ENCODE measurements at places on chromosomes 3 and 15.

DNA sequence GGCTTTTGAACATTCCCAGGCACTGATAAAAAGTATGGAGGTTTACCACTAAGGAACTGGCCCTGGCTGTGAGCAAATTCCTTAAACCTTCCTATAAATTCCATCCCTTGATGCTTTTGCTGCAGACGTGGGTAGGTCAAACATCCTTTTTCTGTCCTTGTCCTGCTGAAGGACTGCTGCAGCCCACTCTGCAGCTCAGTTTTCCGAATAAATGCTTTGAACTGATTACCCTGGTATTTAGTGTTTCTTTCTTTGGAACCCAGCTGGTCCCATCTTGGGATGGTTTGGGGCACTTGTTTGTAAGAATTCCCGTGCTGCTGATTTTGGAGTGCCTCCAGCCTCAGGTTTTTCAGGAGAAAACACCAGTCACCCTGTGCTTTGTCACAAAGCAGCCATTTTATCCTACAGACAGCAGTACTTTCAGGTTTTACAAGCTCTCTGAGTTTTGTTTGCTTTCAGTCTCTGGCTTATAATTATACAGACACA lies 815.9 kb downstream of the VGLL3 start:
- DNase-seq, result no peak

DNA sequence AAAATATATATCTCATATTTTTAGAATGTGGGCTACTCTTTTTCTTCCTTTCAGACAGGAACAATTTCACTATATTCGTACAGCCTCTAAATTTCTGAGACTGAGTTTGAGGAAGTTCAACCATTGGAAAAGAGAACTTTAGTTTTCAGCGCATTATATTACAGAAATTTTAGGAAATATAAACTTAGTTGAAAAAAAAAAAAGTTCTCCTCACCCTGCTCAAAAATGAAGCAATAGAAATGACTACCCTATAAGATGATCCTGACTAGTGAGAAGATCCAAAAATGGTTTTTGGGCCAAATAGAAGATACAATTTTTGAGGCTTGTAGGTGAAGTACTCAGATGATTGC lies 139.6 kb downstream of the MCTP2 start:
- no peak for DNase-seq

GRCh38 chr3:18740631-18741583 lies 315.8 kb upstream of the SATB1 start:
- DNase-seq, result no peak

DNA sequence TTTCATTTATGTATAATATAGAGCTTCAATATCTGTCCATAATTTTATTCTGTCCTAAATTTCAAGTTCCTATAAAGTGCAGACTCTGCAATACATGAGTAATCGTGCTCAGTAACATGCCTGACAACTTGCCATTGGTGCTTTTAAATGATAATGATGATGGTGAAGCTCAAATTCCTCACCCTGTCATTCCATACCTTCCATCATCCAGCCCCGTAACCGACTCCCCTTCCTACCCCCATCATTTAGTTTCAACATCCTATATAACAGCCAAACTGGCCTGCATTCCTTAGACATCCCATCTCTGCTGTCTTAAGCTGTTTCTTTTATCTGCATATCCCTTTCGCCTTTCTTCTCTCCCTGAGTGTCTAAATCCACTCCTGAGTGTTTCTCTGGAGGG lies 67.2 kb upstream of the DLG1 start:
- no peak for DNase-seq

DNA sequence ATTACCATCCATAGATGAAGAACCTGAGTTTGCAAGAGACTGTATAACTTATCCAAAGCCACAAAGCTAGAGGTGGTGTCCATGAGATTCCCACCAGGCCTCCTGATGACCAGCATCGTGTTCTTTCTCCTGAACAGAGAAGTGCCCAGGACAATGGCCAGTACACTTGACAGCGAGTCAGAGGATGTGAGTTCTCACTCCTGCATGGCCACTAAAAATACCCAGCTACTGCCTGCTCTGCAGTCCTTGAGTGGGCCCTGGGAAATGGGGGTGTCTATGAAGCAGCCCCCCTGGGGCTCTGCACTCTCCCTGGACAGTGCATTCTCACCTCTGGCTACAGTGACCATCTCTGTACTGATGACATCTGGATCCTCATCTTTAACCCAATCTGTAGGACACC lies 201.2 kb downstream of the RPLP1 start:
- DNase-seq, result no peak

DNA sequence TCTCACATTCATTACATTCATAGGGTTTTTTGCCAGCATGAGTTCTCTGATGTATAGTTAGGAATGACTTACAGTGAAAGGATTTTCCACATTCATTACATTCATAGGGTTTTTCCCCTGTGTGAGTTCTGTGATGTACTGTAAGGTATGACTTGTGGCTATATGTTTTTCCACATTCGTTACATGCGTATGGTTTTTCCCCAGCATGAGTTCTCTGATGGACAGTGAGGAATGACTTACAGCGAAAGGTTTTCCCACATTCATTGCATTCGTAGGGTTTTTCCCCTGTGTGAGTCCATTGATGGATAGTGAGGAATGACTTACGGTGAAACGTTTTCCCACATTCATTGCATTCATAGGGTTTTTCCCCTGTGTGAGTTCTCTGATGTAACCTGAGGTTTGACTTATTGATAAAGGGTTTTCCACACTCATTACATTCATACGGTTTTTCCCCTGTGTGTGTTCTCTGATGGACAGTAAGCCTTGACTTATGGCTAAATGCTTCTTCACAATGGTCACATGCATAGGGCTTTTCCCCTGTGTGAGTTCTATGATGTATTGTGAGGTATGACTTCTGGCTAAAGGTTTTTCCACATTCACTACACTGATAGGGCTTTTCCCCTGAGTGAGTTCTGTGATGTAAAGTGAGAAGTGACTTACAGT lies 47.4 kb downstream of the ZNF717 start:
- no peak for DNase-seq
